Stimulated activated CD4-positive, alpha-beta T cell treated with anti-CD3 and anti-CD28 coated beads, Interleukin-4, amount 100 ng/mL, for 4 hours (primary cell): ENCODE measurements at places on chromosomes 3 and 15.
A peak's percentile ranks its signal among the peaks of the same experiment; 100 is the strongest.

DNA sequence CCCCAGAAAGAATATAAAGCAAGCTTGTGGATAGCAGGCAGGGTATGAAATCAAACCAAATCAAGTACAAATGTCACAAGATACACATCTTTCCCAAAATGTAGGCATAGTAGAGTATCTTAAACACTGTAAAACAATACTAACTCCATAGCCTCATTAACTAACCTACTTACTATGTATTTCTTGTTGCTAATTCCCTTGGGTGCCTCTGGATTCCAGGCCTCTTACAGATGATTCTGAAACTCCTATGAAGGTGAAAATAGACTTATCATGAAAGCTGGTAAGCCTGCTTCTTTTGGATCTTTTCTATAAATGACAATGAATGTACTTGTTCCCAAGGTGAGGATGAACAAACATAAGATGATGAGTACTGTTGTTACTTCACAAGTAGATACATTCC, 93.8 kb downstream of the FRMD5 start:
- no peak for DNase-seq

- DNase-seq: peak; percentile 79
Measured at GRCh38 chr3:15268033-15268631, 62.1 kb downstream of the CAPN7 start.

GRCh38 chr3:84304214-84304613, 654.6 kb upstream of the CADM2 start:
- no peak for DNase-seq

- peak; percentile 21 for DNase-seq
Measured at GRCh38 chr15:52217186-52217585, 26.0 kb upstream of the GNB5 start.

GRCh38 chr3:243356-243725, 46.8 kb downstream of the CHL1 start:
- DNase-seq: no peak

- DNase-seq: no peak
Measured at GRCh38 chr3:8311321-8311720, 190.3 kb upstream of the LMCD1 start.

GRCh38 chr3:27239951-27240350, 129.2 kb downstream of the NEK10 start:
- no peak for DNase-seq

DNA sequence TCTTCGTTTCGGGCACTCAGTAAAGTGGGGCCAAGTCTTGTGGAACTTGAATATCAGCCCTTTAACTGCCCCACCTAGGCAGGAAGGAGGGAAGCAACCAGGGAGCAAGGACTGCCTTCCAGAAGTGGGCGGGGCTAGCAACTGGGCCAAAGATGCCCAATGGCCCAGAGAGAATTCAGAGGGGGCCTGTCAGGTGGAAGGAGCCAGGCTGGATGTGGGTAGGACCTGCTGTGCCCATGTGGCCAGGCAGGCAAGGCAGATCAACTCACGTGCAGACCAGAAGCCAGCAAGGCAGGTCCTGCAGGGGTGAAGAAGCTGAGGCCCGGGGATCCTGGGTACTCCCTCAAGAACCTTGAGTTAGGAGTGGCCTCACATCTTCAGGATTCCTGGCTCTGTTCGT, 5.5 kb downstream of the MAP6D1 start:
- no peak for DNase-seq

GRCh38 chr3:105497386-105497785, 130.7 kb downstream of the ALCAM start:
- DNase-seq: no peak

DNA sequence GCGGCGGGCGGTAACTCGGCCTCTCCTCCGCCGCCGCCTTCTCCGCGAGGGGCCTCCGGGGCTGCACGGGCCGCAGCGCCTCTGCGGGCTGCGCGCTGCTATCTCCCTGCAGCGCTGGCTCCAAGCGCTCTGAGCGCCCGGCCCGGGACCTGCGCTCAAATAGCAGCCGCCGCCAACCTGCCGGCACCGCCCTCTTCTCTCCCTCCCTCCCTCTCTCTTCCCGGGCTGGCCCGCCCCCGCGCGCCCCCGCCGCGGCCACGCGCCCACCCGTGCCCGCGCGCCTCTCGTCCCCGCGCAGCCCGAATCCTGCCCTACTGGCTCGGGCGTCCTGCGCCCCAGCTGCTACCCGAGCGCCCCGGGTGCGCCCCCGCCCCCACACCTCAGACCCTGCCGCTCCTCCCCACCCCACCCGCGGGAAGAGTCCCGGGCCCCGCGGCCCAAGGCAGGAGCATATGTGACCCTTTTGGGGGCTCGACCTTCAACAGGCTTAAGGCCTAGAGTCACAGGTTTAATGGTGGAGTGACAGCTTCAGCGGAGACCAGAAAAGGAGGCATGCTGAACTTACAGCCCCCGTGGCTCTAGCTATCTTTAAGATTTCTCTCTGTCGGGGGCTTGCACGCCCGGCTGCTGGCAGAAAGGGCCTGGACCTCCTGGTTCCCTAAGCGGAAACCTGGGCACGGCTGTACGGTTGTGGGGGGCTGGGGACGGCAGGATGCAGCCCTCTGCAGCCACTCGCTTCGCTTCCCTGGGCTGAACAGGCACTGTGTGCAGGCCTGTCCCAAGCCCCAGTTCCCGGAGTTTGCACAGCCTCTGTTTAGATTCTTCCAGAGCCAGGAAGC, at the start of gene CACNA2D2:
TSS of gene CACNA2D2 (minus strand) at position 131 of the 839 bp plus-strand sequence. CDS start 211 bp downstream, outside the sequence.
- DNase-seq: peak; percentile 58

DNA sequence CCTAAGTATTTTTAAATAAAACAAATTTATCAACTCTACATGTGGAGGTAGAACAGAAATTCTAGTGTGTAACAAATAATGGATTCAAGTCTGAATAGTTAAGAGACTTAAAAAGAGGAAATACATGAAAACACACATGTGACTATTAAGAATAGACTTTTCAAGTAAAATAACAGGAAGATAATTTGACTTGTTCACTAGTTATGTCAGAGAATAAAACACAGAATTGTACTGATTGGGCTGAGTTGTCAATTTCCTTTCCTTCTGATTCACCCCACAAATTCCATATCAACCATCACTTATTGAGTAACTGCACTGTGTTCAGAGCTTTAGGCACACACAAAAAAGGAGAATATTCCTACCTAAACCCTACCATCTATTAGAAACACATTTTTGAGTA, 557.2 kb downstream of the TUSC7 start:
- no peak for DNase-seq

DNA sequence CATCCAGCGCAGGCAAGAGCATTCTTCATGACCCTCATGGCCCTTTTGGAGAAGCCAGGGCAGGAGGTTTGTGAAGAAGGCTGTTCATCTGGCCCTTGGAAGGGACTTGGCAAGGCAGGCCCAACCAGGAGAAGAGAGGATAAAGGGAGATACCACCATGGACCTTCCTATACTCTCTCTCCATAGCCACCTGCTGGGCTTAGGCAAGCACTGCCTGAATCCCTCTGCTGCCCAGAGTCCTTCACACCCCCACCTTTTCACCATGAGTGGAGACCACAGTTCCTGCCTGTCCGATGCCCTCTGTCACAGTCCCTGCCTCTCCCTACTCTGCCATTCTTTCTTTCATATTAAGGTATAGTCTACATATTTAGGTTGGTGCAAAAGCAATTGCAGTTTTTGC, 10.6 kb upstream of the SFMBT1 start:
- DNase-seq: no peak

GRCh38 chr3:171876680-171877147, 33.6 kb downstream of the TMEM212 start:
- no peak for DNase-seq

GRCh38 chr15:73283366-73283962, 85.3 kb downstream of the HCN4 start:
- DNase-seq: no peak

DNA sequence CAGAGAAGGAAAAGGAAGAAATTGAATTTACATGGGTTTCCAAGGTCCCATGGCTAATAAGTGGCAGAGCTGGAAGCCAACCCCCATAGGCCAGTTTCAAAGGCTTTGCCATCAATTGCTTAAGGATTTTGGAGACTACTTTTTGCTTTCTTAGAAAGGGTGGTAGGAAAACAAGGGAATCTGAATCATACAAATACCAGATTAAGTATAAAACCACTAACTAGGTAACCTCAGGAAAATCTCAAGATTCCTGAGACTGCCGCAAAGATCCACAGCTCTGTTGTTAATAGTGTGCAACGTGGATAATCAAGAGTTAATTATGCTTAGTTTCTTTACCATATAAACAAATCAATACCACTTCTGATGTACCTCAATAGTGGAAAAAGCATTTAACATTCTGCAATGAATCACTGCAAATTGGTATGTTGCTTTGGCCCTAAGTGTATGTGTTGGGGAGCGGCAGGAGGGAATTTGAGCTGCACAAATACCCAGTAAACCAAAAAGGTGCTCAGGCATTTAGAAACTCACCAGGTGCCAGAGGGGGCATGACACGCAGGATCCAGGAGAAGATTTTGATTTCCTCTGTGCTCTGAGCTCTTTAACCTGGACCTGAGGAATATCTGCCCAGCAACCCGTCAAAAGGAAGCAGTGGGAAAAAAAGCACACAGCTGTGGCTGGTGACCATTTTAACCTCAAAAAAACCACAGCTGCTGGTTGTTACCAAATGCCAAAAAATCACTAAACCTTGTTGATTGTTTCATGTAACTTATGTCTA, 22.0 kb downstream of the AADAC start:
- DNase-seq: no peak

DNA sequence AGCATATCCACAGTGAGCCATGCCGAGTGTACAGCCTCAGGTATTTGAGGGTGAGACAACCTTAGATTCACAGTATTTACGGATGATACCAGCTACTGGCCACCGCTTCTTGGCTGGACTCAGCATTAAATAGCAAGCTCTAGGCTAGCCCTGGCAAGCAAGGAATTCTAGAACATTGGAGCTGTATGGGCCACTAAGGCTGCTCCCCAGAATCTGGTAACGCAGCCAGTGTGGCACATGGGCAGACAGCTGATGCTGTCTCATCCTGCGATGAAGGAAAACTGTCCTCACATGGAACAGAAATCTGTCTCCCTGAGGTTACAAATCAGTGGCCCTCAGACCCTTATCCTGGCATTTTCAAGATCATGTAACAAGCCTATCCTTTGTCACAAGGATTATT, 57.6 kb upstream of the RGMA start:
- DNase-seq: no peak

DNA sequence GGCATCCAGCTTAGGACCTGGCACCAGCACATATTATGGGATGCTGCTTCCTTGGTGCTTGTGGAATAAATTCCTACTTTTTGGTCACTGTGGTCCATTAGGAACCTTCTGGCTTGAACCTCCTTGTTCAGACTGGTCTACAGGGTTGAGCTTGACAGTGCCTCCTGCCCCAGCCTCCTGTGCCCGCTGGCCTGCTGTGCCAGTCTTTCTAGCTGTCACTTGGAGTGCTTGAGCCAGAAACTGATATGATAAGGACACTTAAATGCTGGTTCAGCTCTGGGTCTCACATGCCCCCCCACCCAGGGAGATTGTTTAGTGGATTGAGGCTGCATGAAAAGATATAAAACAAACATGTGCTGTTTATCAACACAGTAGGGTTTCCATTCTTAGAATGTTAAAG, 147.8 kb downstream of the SLCO3A1 start:
- DNase-seq: no peak

DNA sequence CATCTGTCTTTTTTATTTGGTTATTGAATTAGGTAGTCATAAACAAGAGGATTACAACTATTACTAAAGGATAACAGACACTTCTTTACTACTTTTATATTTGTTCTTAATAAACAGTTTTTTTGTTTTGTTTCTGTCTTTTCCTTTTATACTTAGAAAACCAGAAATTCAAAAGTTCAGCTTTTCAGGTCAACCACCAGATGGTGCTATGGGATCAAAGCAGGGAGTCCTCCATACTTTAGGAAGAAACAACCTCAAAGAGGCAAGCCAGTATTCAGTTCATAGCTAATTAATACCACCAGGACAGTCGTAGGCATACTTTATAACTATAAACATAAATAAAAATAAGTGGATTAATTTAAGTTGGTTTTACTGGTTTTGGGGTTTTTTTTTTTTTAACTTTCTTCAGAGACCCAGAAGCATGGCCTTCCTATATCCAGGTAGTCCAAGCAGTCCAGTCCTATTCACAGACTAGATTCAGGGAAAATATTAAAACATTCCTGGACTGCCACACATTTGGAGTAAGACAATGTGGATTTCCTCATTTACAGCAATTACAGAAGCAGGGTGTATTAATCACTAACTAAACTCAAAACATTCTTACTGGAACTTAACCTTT, 16.0 kb upstream of the EID1 start:
- DNase-seq: peak; percentile 17

GRCh38 chr3:37591116-37591781, 270.4 kb upstream of the CTDSPL start:
- no peak for DNase-seq
